Kidney tubule cell (primary cell): ENCODE measurements at places on chromosomes 7 and 10.

GRCh38 chr7:25101817-25102216 is 23.2 kb downstream of the CYCS start:
- DNase-seq = no peak

DNA sequence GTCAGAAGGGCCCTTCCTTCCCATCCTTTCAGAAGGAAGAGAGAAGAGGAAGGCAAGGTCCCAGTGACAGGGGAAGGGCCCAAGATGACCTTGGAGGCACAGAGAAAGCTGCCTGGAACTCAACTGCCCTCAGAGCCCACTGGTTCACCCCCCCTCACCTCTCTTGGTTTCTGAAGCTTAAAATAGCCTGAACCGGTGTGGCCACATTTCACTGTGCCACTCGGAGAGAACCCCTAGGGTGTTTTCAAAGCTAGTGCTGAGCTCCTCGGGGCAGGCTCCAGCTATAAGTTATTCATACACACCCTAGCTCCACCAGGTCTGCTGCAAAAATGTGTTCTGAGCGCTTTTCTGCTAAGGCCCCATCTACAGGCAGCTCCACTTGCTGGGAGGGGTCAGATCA is 60.9 kb upstream of the ADRB1 start:
- peak; percentile 8 for DNase-seq

- no peak for DNase-seq
Observed at GRCh38 chr10:45421221-45422097, 47.4 kb downstream of the ALOX5 start.

- no peak for DNase-seq
Observed at GRCh38 chr7:43314379-43315158, 202.1 kb downstream of the HECW1 start.

- peak; percentile 42 for DNase-seq
Observed at GRCh38 chr10:59708816-59709394, 745 bp downstream of the SLC16A9 start.

GRCh38 chr10:43921478-43921877 is 272.8 kb upstream of the ZNF32 start:
- no peak for DNase-seq

DNA sequence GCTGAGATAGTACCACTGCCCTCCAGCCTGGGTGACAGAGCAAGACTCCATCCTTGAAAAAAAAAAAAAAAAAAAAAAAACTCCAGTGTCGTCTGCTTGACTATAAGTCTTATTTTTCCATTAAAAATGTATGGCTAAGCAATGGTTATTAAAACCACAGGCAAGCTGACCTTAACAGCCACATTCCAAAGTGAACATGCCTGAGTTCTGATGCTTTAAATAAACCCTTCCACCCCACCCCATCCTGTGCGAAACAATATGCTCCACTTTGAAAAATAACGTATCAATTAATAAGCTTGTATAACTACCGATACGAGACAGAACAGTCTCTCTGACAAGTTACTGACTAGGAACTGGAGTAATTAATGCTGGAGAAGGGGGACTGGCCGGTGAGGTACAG is 63.7 kb downstream of the LARP4B start:
- no peak for DNase-seq

GRCh38 chr10:69957241-69957885 is 95.3 kb upstream of the MACROH2A2 start:
- no peak for DNase-seq
